Stimulated activated CD4-positive, alpha-beta T cell treated with anti-CD3 and anti-CD28 coated beads, TNF-alpha, amount 100 ng/mL, for 1 hour (primary cell): ENCODE measurements at places on chromosomes 4 and X.

DNA sequence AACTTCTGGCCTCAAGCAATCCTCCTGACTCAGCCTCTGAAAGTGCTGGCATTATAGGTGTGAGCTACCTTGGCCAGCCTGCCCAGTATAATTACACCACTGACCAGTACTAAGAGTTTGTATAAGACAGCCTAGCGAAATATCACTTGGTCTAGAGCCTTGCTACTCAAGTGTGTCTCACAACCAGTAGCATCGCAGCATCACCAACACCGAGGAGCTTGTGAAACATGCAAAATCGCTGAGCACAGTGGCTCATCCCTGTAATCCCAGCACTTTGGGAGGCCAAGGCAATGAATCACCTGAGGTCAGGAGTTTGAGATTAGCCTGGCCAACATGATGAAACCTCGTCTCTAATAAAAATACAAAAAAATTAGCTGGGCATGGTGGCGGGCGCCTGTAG is 102.0 kb upstream of the GATB start:
- DNase-seq, result no peak

DNA sequence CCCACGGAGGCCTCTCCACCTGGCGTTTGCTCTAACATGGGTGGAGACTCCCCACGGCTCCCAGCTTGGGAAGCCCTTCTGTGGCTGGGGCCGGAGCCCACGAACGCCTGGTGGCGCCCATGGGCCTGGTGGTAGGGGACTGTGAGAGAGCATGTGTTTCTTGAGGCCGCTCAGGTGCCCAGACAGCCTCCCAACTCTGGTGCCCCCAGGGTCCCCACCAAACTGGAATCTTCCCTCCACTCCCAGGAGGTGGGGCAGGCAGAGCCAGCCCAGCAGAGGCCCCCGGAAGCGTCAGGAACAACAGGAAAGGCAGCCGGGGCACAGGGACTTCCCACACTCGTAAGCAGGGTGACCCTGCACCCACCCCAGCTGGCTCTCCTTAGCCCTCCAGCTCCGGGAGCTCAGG is 33.3 kb upstream of the FGFR3 start:
- DNase-seq, result no peak

DNA sequence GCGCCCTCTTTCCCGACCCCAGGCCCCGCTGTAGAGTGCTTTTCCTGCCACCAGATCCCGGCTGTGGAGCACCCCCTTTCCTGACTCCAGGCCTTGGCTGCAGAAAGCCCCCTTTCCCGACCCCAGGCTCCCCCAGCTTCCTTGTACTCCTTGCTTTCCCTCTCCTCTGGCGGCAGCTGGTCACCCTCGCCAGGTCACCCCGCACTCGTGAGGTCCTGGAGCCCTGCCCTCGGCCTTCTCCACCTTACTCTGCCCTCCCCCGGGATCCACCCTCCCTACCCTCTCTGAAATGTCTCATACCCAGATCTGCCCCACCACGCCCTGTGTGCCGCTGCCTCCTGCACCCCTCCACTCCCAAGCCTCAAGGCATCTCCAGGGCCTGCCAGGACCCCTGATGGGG is 25.0 kb upstream of the C4orf50 start:
- no peak for DNase-seq

DNA sequence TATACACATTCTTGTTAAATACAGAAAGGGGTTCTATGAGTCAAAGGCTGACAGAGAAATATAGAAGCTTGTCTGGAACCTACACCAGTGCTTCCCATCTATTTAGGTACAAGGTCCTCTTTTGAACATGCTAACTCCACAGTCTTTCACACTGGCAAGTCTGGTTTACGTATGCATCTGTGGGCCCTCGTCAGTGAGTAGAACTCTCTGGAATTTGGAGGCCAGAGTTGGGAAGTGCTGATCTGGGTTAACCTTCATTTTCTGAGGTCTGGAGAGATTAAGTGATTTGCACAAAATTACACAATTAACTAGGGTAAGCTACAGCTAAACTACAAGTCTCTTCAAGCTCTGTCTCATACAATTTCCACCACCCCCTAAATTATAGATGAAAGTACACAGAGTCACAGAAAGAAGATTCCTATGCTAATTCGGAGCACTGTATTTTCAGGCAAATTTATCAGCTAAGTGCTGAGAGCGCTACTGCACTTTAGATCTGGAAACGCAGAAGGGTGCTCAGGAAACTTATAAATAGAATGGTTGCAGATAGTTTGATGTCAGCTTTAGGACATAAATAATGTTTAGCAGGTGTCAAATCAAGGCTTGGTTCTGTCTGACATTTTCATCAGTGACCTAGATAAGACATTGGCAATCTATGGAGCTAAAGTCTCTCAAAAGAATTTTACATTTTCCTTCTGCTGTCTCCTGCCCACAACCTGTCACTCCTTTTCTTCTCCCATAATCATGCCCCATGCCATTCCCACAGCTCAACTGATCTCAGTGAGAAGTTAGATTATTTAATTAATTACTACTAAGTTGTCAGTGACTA is 43.0 kb upstream of the PDLIM5 start:
- DNase-seq, result no peak

DNA sequence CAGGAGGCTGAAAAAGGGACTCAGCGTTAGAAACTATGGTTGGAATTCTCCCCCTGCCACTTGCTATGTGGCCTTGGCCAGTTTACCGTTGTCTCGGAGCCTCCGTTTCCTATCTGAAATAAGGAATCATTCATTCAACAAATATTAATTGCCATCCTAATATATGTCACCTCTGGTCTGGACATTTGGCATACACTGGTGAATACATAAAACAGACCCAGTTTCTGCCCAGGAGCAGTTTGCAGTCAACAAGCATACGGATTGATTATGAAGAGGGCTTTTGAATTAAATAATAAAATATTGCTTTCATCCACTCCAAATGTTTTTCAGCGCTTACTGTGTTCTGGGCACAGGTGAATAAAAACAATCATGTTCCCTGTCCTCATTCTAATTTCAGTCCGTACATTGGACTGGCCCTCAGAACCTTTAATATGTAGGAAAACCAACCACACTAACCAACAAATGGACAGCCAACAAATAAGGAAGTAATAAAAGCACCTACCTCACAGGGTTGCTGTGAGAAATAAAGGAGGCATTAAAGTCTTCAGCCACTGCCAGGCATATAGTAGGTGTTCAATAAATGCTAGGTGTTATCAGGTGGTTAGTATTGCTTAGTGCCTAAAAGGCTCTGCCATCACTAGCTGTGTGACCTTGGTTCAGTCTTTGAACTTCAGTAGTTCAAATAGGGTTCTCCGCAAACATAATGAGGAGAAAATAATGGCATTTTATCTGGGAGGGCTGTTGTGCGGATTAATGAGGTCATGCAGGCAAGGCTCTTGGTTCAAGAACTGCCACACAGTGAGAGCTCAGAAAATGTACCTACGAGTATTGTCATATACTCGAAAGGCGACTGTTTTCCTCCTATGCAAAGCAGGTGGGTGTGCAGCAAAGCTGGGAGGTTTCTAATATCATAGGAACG is 7.3 kb upstream of the GSX2 start:
- no peak for DNase-seq

- DNase-seq, result no peak
These were observed 95.7 kb downstream of the ANXA3 start for GRCh38 chr4:78647272-78647671.
